ENCODE measurements at places on chromosomes 12 and 14.

- DNase-seq = no peak
These were observed 61.9 kb downstream of the SMUG1 start for GRCh38 chr12:54126696-54127537.

GRCh38 chr14:20477211-20477876 lies 8.1 kb downstream of the PNP start:
- no peak for DNase-seq

DNA sequence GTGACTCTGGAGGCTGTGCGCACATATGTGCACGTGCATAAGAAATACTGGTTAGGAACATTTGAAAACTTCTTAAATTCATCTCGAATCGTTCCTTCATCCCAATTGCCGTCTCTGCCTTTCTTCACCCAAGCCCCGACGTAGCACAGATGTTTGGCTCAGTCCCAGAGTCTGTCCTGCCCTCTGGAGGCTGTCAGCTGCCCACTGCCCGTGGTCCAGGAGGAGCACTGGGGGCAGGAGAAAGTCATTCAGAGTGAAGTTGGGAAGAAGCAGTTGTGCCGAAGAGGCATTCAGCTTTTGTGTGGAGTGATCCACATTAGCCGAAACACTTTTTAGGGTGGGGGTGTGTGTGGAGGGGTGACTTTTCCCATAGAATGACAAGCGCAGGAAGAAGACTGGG lies 124.9 kb downstream of the TSPAN9 start:
- DNase-seq = no peak

DNA sequence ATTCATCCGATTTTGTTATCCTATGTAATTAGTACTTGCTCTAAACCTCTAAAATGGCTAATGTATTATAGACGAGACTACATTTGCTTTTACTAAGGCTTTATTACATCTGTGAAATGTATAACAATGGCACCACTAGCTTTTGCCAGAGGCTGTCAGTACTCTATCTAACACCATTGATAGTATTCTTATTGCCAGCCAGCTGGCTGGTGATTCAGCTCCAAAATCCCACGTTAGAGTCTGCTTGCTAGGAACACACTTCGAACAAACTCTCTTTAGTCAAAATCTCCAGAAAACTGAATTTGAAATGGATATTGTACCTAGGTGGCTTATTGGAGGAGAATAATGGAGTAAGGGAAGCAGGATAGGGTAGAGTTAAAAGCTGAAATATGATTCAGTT lies 839.2 kb downstream of the SLC6A15 start:
- DNase-seq = no peak

GRCh38 chr12:121953695-121954094 lies 35.3 kb downstream of the CFAP251 start:
- DNase-seq = no peak

- no peak for DNase-seq
These were observed 604 bp upstream of the MAGOHB start for GRCh38 chr12:10614056-10614370.

GRCh38 chr14:95527387-95528002 lies 7.4 kb upstream of the GLRX5 start:
- no peak for DNase-seq

DNA sequence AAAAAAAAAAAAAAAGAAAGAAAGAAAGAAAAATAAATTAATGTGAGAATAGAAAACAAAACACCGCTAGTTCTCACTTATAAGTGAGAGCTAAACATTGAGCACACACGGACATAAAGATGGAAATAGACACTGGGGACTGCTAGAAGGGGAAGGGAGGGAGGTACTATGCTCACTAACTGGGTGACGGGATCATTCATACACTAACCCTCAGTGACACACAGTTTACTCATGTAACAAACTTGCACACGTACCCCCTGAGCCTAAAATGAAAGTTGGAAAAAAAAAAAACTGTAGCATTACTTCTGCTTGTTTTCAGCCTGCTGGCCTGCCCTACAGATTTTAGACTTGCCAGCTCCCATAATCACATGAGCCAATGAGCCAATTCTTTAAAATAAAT lies 10.5 kb upstream of the PRMT5 start:
- no peak for DNase-seq

GRCh38 chr12:57483466-57483865 lies 3.8 kb upstream of the ARHGAP9 start:
- DNase-seq = peak; percentile 32

DNA sequence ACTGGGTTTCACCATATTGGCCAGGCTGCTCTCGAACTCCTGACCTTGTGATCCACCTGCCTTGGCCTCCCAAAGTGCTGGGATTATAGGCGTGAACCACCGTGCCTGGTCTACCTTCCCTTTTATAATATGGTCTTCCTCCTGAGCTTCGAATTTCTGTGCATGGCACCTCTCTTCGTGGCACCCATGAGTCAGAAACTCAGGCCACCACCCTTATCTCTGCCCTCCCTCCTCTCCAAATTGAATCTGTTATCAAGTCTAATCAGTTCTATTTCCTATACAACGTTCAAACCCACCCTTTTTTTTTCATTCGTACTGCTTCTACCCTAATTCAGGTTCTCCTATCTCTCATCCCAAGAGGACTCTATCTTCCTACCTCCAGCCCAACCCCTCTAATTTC lies 5.0 kb upstream of the TINF2 start:
- no peak for DNase-seq

DNA sequence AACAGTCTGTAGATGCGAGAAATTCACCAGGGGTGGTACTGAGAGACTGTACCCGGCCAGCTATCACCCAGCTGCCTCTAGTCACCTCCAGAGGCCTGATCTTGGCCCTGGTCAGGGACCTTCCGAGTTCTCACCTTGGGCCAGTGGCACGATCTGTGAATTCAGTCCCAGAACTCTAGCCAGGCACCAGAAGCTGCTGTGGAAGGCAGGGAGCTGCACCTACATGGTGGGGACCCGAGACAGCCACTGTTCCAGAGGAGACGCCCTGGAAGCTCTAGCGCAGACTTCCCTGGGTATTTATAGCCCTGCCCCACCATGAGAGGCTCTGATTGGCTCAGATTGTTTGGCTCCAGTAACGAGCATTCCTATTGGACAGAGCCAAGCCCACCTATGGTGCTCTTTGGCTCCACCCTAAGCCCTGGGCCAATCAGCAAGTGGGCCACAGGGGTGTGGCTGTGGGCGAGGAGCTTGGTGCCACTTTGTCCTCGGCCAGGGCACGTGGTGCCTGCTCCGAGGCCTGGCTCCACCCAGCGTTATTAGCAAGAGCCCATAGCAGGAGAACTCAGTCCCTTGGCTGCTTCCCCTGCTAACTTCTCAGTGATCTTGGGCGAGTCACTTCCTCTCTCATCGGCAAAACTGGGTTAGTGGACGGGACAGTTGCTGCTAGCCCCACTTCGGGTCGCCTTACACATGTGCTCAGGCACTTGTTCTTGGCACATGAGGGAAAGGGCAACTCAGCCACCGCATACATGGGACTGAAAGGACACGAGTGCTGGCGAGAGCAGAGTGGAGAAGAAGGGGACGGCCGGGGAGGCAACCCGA lies 89.0 kb upstream of the BCL11B start:
- no peak for DNase-seq

GRCh38 chr12:127306604-127307215 lies 960.3 kb upstream of the TMEM132C start:
- DNase-seq = no peak

GRCh38 chr14:92704036-92704804 lies 44.2 kb downstream of the LGMN start:
- DNase-seq = no peak

DNA sequence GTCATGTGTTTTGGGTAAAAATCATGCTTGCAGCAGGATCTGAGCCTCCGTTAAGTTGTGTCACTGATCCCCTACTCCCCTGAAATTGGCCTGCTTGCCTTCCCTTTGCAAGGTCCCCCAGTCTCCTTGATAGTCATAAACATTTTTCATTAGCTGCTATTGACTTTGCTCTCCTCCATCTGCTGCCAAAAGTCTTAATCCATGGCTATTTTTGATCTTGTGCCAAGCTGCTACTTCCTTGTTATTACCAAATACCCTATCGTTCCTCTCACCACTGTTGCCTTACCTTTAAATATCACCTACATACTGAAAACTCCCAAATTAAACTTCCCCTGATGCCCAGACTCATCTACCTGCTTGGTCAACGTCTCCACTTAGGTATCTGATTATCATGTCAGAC lies 148.3 kb downstream of the PHLDA1 start:
- no peak for DNase-seq

GRCh38 chr14:61213191-61213621 lies 67.9 kb downstream of the TMEM30B start:
- DNase-seq = no peak

DNA sequence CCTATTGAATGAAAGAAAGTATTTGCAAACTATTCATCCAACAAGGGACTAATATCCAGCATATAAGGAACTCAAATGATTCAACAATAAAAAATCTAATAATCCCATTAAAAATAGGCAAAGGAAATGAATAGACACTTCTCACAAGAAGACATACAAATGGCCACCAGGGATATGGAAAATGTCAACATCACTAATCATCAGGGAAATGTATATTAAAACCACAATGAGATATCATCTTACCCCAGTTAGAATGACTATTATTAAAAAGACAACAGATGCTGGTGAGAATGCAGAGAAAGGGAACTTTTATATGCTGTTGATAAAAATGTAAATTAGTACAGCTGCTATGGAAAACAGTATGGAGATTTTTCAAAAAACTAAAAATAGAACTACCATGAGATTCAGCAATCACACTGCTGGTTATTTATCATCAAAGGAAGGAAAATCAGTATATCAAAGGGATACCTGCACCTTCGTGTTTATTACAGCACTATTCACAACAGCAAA lies 89.3 kb downstream of the GARIN6 start:
- DNase-seq = no peak

DNA sequence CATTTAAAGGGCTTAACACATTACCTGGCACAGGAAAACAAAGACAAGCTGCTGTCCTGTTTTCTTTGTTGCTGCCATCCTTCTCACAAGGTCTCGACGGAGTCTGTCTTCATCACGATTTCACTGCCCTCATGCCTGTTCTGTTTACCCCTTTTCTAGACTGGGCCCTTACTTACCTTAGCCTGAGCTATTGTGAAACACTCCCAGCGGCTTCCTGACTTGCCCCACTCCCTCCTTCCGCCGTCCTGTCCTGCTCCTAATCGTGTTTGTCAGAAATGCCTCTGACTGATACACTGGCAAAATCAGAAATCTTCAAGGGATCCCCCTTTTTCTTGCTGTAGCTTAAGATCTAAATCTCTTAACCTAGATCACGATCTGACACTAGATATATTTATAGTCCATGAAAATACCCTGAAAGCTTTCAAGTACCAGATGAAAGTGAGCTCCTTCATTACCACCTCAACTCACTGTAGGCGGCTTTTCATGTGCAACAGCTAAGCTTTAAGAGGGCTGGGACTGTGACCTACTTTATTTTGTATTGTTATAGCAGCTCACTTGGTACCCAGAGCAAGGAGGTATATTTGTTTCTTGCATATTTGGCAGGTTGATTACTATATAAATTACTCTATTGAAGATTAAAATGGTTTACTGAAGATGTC lies 32.1 kb downstream of the TECPR2 start:
- DNase-seq = no peak

GRCh38 chr12:122873540-122873939 lies 22.4 kb downstream of the VPS37B start:
- DNase-seq = no peak

- DNase-seq = no peak
These were observed 52.5 kb upstream of the DDX11 start for GRCh38 chr12:31021181-31021580.

DNA sequence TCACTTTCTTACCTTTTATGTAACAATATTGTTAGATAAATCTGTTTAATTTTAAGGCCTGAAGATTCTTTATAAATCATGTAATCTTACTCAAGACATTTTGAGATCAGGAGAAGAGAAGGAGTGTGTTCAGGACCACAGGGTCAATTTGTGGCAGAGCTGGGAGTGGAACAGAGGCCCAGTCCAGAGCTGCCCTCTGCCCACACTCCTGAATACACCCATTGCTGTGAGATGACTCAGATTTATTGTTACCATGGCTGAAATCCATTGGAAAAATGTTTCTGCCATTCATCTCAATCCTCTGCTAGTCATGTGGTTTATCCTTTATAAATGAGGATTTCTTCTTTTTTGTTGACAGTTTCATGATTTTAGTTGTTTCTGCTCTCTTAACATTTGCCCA lies 100.5 kb upstream of the STXBP6 start:
- DNase-seq = no peak

DNA sequence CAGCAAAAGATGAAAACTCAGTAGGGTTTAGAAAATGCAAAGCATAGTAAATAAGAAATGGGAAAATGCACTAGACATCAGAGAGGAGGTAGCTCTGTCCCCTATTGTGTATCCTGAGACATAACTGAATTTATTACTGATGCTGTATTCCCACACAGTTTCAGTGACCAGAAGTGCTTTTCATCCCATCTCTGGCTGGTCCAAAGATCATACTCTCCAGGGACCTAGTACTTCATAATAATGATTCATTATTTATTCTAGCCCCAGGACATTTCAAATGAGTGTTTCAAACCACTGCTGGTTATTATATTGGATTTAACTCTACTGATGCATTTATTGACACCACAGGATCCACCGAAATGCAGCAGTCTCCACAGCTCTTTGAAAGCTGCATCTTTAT lies 163.3 kb downstream of the PAWR start:
- no peak for DNase-seq

- no peak for DNase-seq
These were observed 36.8 kb downstream of the ZFP36L1 start for GRCh38 chr14:68756000-68756481.

DNA sequence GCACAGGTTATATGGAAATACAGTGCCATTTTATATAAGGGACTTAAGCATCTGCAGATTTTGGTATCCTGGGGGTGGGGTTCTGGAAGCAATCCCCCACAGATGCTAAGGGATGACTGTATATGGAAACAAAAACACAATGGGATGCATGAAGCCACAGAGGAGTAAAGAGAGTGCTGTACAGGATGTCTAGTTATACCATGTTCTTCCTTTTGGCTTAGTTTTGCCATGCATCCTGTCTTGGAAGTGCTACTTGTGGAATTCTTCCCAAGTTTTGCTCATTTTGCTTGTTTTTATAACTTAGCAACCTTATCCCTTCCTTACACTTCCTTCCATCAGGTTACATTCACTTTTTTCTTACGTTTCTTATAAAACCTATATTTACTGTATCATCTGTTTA lies 55.6 kb downstream of the TRMT5 start:
- DNase-seq = no peak

GRCh38 chr12:120247183-120247582 lies 18.3 kb downstream of the PXN start:
- DNase-seq = no peak

DNA sequence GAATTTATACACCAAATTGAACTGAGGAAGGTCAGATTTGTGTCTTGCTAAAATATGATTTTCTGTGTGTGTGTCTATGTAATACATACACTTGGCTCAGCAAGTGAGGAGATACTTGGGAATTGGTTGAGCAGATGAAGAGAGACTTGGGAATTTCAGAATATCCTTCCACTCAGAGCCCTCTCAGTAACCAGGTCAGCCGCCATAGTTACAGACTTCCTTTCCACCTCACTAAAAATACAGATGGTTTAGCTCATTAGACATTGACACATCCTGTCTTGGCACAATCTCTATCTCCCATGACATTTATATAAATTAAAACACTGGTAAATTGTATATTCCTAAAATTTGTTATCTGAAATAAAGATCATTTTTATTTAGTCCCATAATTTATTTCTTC lies 15.9 kb downstream of the PIK3C2G start:
- no peak for DNase-seq

GRCh38 chr14:56357428-56357827 lies 222.2 kb upstream of the TMEM260 start:
- no peak for DNase-seq
